Inflammatory macrophage treated with lipopolysaccharide for 1 hour (primary cell): ENCODE measurements at places on chromosomes 2 and 18.

DNA sequence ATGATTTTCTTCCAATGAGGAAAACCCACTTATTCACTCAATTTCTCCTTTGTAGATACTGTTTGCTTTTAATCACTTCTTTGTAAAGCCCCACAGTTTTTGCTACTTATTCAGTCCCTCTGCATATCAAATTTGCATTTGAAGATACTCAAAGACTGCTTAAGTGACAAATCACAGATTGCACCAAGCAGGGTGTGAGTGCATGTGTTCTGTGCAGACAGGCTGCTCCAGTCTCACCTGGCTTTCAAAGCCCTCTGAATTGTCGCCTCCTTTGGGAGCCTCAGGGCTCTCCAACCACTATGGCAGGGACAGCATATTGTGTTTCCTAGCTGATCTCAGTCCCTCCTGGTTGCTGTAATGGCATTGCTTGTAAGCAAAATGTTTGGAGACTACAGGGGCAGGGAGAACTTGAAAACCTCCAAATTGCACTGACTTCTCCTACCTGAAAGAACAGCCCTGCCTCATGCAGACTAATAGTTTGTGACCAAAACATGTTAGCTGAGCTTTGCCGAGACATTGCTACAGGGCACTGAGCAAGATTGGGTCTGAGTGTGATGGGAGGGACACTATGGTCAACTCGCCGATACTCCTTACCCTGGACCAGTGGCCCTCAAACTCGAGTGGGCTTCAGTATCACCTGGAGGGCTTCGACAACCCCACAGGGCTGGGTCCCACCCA is 96.8 kb downstream of the POLE4 start:
- DNase-seq = no peak

GRCh38 chr2:191190435-191190834 is 39.6 kb upstream of the STAT4 start:
- no peak for DNase-seq

GRCh38 chr2:6749962-6750361 is 115.7 kb downstream of the CMPK2 start:
- no peak for DNase-seq

DNA sequence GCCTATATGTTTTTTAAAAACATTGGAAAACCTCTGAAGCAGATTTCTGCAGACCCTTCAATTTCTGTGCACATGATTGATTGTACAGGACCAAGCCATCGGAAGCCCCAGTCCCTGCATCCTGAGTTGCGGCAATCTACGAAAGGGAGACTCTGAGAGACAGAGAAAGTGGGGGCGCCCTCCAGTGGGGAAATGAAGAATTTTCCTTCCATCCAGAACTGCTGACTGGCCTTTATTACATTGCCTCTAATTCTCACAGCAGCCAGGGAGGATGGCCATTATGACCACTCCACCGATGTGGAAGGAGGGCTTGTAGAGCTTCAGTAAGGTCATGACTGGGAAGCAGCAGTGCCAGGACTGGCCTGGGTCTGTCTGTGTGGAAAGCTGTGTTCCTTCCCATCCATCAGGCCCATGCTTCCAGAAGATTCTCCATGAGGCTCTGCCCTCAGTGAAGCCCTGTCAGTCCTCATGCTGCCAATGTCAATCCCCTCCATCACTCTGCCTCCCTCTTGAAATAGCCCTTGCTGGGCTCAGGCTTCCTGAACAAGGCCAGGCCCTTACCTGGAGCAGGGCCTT is 20.0 kb upstream of the RESP18 start:
- peak; percentile 56 for DNase-seq

DNA sequence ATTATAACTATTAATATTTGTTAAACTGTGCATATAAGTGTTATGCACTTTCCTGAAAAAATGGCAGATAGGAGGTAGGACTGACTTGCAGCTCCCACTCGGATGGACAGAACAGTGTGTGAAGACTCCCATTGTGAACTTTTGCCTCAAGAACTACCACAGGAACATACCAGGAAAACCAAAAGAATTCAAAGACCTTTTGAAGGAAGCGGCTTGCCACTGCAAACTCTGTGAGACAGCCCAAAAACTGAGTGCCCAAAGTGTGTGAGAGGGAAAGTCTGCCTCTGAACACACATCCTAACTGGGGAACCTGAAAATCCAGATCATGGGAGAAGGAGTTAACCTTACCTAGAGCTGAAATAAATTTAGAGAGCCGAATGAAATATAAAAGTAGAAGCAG is 171.0 kb downstream of the ZBTB7C start:
- DNase-seq = no peak

DNA sequence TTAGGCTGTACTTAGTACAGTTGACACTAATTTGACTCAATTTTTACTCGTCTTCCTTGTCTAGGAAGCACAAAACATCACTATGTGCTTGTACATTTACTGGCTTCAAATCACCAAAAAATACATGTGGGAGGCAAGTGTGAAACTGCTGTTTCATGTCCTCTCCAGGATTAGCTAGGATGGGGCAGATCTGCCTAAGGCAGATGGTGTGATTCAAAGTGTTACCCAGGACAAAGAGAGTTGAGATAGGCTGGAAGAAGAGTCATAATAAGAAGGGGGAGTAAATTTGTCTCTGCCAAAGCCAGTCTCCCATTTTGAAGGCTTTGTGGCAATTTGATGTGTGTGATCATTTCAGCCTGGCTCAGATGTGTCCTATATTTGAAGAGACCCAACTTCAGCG is 821.6 kb upstream of the ZEB2 start:
- no peak for DNase-seq

DNA sequence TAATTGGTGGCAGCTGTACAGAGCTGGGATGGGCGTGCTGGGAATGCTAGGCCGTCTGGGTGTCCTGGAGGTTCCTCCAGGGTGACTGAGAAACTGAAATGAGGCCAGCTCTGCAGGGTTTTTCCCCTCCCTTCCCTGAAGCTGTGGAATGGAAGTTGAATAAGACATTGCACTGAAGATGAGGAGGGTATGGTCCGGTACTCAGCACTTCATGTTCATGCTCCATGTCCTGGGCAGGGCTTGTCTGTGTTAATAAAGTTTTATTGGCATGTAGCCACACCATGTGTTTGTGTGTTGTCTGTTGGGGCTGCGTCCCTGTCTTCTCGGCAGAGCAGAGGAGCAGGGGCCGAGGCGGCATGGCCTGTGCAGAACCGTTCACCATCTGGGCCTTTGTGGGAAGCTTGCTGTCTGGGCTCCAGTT is 154.0 kb downstream of the LDLRAD4 start:
- no peak for DNase-seq

GRCh38 chr2:226312155-226312554 is 487.5 kb downstream of the IRS1 start:
- DNase-seq = no peak

- no peak for DNase-seq
Measured at GRCh38 chr2:100919316-100919715, 82.8 kb upstream of the RPL31 start.

DNA sequence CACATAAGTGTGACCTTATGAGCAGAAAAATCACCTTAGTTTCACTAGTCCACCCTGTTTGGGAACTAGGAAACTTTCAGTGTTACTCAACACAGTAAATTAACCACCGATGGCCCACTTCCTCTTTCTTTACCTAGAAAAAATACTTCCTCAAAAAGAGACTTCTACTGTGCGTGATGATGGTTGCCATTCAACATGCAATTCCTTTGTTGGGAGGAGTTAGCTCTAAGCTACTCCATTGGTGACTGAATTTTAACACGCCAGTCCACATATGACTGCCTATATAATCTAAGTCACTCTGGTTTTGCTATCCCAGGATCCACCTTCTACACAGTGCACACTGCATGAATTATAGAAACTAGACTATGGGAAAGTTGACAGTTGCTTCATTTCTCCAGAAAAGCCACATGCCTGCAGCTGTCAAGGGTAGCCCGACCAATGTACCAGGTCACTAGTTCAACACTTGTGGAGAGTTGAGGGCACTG is 47.8 kb upstream of the REG3G start:
- DNase-seq = peak; percentile 70

DNA sequence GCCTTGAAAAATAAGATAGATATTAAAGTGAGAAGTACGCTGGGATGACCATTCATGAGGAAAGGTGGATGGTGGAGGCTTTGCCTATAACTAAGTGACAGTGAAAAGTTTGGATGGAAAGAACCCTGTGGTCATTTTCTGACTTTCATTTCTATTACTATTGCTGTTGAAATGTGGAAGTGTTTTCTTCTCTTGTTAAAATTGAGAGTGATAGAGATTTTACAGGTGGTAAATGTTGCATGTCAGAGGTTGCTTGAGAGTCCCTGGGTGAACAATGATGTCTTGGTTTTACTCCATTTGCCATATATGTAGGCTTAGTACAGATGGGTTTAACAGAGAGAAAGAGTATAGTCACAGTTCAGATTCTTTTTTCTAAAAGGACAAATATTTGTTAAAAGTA is 18.4 kb downstream of the NCOA1 start:
- no peak for DNase-seq

- no peak for DNase-seq
Measured at GRCh38 chr2:177496921-177497320, 104.3 kb downstream of the AGPS start.

DNA sequence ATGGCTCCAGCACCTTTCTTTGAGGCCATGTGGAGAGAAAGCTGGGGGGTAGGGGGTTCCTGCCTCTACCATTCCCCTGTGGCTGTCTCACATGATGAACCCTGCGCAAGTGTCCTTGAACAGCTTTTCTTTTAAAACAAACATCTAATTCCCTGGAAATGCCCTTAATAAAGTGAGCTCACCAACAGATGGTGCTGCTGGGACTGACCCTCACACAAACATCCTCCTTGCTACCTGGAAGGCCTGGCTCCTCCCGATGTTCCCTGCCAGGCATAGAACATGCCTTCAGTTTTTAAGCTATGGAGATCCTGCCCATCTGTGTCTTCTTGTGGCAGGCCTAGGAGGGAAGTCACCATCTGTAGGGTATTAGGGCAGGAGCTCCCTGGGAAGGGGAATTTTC is 60.7 kb upstream of the GATA6 start:
- no peak for DNase-seq

DNA sequence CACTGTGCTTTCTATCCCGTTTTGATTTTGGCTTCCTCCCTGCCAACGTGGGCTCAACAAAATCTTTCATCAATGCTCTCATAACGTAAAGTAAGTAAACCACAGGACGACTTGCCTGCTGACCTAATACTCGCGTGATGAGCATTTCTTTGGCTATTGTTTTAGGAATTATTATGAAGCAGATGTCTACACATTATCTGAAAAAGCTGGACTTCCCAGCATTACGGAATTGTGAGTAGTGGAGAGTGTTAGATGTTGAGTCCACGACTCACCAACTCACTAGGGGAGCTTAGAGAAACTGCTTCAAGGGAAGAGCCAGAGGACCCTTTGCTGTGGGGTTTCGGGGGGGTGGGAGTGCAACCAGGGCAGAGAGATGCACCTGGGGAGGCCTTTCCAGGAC is 21.9 kb downstream of the HJURP start:
- DNase-seq = no peak

DNA sequence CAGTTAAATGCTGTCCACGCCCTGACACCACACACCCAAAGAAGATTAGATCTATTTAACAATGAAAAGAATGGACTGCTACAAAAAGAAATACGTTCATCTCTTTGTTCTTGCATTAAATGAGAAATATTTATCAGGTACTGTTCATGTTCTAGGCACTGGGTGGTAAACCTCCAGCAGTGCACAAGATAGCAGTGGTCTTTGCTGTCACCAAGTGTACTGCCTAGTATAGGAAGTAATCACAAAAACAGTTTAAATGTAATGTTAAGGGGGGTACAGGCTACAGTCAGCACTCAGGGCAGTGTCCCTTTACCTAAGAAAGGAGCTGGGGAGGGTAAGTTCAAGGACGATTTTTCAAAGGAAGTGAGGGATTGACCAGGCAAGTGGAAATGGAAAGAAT is 443.6 kb downstream of the PARD3B start:
- DNase-seq = no peak

DNA sequence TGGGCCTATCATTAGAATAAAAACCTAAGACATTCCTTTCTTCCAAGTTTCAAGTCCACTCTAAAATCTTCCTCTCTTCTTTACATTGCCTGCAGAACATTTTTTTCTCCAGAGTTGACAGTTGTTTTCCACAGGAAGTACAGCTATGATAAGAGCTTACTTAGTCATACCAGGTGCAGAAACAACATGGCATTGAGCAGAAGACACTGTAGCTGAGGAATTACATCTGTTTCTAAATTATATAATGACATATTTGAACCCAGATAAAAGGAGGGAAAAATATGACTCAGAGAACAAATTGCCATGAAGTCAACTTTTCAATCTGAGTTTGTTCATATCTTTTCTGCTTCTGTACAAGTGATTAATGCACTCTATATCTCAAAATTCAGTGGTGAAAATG is 30.2 kb downstream of the CMPK2 start:
- DNase-seq = no peak

DNA sequence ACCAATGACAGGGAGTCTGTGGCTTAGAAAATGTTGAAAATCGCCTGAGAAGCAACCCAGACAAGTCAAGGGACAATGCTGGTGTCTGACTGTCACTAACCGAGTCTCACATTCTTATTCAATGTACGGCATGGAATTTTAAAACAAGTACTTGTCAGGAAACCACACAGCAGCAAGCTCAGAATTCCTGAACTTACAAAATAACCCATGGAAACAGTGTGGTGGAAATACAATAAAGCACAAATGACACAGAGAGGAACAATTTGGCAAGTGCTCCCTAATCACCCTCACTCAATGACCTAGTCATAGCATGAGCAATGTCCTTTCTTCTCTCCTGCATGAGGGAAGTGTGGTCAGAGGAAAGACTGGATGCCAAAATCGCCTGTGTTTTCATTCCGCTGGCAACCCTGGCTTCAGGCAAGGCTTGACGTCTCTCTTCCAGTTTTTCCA is 154.0 kb downstream of the SATB2 start:
- no peak for DNase-seq

DNA sequence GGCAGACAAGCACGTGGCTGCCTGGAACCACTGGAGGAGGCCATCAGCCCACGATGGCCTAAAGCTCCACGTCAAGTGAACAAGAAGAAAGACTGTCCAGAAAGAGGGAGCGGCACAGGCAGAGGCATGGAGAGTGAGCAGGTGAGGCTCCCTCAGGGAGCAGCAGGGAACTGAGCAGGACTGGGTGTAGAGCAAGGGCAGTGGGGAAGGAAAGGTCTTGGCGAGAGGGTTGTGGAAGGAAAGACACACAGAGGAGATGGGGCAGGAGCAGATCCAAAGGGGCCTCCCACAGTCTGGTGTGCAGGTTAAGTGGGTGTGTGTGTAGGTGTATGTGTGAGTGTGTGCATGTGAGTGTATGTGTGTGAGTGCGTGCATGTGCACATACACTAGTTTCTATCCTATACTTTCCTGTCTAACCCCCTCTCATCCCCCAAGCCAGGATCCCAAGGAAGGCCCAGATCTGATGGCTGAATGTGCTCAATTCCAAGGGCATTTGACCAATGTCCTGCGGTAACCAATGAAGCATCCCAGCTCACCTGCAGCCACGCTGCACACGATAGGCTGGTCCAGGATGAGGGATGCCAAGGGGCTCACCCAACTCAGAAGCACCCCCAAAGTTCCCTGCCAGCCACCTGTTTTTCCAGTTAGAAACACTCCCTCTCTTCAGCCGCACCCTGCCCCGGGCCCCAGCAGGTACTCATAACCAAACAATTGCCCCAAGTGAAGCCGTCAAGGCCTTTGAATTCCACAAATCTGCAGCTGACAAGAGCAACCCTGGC is 262.5 kb upstream of the RAB6C start:
- DNase-seq = no peak
